ENCODE measurements at places on chromosomes 5 and 9.

GRCh38 chr9:95496687-95497086, 20.1 kb downstream of the PTCH1 start:
- no peak for DNase-seq

- DNase-seq = no peak
Measured at GRCh38 chr5:140299056-140299455, 3.8 kb downstream of the PFDN1 start.

DNA sequence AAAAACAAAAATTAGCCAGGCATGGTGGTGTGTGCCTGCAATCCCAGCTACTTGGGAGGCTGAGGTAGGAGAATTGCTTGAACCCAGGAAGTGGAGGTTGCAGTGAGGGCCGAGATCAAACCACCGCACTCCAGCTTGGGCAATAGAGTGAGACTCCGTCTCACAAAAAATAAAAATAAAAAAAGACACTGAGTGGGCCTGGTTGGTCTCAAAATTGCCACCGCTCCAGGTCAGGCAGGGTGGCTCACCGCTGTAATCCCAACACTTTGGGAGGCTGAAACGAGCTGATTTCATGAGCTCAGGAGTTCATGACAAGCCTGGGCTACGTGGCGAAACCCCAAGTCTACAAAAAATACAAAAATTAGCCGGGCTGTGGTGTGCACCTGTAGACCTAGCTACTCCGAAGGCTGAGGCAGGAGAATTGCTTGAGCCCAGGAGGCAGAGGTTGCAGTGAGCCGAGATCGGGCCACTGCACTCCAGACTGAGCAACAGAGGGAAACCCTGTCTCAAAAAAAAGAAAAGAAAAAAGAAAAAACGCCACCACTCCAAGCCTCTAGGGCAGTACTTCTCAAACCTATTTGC, 1.8 kb downstream of the STK10 start:
- DNase-seq = no peak

- DNase-seq = no peak
Measured at GRCh38 chr5:133499895-133500294, 112.4 kb downstream of the FSTL4 start.

DNA sequence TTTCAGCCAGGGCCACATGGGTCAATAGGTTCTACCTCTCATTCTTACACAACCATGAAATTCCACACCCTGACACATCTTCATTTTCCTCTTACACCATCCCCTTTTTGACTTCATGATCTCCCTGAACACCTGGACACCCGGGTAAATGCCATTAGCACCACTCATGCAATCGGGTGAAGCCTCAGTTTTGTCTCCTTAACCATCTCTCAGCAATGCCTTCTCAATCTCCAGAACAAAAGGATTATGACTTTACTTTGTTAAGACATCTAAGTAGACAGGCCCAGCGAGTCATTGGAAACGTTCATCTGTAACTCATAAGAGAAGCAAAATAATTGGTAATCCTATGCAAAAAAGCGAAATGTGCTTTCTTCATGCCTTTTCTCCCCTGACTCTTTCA, 49.9 kb downstream of the ADAMTS12 start:
- no peak for DNase-seq

DNA sequence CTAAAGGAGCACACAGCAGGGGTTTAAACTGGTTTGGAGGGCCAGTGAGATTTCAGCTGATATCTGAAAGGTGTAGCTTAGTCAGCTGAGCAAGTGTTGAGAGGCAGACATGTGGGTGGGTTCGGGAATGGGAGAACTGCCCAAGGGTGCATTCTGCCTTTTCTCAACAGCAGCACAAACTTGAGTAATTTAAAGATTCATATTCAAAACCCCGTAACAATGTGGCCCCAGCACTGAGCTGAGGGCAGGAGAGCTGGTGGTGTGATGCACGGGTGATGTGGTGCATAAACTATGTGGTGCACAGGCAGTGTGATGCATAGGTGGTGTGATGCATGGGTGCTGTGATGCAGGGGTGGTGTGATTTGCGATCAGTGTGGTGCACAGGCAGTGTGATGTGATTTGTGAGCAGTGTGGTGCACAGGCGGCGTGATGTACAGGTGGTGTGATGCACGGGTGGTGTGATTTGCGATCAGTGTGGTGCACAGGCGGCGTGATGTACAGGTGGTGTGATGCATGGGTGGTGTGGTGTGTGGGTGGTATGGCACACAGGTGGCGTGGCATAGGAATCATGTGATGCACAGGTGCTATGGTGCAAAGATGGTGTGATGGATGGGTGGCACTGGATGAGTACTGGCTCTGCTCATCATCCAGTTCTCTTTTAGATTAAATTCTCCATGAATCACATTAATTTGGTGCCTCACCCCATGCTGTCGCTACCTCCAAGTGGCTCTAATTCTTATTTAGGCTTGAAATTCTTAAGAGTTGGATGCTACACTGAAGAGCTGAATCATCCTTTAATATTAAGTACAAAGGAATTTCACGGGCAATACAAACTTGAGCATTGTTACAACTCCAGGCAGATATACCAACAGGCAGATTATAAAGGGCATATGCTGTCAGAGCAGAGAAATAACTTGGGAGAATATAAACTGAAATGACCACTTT, 53.6 kb downstream of the DAP start:
- DNase-seq = no peak

- no peak for DNase-seq
Measured at GRCh38 chr5:36414869-36415282, 113.2 kb upstream of the RANBP3L start.
